ENCODE measurements at places on chromosomes 3 and 15.

DNA sequence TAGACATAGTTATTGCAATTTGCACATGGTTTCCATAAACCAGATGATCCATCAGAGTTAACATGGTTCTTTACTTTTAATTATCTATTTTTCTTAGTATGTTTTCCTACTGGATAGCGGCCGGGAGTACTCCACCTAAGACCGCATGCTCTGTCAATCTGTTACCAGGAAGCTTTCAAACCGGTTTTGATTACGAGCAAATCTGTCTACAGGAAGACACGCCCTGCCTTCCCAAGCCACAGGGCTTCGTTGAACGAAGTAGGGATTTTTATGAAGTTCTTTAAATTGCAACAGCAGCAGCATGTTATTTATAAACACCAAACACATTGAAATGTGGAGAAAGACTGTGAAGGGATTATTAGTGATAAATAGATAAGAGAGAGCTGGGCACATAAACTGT, 283.3 kb upstream of the ROBO2 start:
- DNase-seq, result no peak

GRCh38 chr3:775178-775880, 317.5 kb upstream of the CNTN6 start:
- no peak for DNase-seq

DNA sequence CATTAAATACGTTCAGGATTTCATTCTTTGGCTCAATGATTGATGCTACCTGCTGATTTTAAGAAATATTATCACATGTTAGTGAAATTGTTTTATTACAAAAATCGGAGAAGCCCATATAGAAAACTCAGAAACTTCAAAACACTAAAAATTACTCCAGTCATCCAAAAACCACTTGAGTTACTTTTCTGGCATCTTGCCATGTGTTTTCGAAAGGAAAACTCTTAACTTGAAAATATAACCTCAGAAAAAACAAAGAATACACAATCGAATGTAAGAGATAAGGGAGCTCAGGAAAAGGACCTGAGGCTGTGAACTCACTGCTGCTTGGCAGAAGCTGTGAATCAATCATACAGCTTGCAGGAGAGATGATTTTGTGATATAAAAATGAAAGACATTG, 151.3 kb upstream of the SLITRK3 start:
- DNase-seq, result peak; percentile 10

- DNase-seq, result no peak
Measured at GRCh38 chr15:46413799-46414198, 779.0 kb downstream of the SQOR start.

- DNase-seq, result no peak
Measured at GRCh38 chr3:168295027-168295426, 199.3 kb upstream of the GOLIM4 start.

GRCh38 chr15:76512971-76513370, 176.4 kb downstream of the ISL2 start:
- DNase-seq, result no peak

DNA sequence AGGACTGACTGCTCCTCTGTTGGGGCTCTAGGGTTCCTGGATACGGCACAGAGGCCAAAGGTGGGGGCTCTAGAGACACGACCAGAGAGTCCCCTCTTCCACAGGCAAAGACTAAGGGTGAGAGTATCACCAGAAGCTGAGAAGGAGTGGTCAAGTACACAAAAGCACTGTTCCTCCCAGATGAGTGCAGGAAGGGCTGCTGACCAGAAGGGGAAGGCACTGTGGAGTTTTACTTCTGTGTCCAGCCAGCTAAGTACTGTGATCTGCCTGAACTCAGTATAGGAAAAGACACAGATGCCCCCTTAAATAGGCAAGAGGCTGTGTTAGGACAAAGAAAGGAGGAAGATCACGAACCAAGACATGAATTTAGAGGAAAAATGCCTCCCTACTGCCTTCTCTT, 11.7 kb downstream of the MRPS11 start:
- DNase-seq, result no peak

GRCh38 chr3:128352326-128352725, 114.4 kb downstream of the DNAJB8 start:
- no peak for DNase-seq

- no peak for DNase-seq
Measured at GRCh38 chr15:82803793-82804574, 1.9 kb downstream of the FSD2 start.

DNA sequence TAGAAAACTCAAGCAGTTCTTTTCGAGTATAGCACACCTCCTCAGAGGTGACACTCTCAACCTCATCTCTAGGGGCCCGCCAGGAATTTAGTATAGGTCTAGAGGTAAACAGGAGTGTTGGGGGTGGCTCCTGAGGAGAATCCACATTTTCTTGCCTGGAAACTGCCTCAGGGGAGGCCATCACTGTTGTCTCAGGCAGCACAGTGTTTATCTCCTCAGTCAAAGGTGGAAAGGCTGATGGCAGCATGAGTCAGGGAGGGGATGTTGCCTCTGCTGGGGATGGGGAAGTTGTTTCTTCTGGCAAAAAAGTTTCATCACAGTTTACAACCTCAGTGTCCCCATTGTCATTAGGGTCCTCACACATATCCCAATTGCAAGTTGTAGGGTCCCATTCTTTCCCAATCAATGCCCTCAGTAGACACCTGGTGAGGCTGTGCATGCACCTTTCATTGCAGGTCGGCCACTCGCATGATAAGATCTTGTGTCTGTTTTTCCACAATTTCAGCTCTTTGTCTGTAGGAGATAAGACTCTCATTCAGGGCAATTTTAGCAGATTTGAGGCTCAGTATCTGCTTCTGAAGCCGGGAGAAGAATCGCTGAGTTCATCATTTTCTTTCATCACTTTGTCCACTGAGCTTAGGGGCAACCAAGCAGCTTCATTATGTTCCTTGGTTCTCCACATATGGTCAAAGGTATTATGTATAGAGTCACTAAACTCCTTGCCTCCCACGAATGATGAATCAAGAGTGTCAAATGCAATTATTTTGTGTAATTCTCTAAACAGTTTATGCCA, 25.8 kb downstream of the NAALADL2 start:
- no peak for DNase-seq

- peak; percentile 7 for DNase-seq
Measured at GRCh38 chr15:47188758-47189507, 528.4 kb upstream of the SEMA6D start.

GRCh38 chr15:86347245-86347644, 267.6 kb downstream of the AGBL1 start:
- no peak for DNase-seq

DNA sequence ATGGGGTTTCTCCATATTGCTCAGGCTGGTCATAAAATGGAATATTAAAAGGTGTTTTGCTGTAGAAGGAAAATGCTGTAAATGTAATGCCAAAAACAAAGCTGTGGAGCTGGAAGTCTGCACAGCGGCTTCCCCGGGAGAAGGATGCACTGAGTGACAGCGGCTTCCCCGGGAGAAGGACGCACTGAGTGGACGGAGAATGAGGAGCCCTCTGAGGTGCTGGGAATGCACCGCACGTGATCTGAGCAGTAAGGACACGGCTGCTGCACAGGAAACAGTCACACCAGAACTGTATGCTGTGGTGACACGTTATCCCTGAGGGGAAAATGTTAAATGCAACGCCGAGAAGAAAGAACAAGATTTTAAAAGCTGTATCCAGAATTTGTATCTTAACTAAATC, 24.6 kb downstream of the TNK2 start:
- DNase-seq, result no peak

DNA sequence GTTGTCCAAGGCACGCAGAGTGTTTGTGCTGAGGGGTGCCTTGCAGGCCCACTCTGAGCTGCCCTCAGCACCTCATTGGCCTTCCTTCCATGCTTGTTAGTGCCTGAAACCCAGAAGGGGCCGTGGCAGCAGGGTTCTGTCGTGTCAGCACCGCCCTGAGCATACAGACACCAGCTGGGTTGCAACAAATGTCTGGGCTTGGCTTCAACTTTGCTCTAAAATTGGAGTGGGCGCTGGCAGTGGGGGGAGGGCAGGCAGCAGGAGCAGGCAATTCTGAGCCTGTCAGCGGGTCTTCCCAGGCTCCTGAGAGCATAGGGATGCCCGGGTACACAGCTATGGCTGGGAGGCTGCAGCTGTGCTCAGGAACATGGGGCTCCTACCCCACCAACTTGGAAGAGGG, 464.3 kb downstream of the EPHA3 start:
- peak; percentile 40 for DNase-seq

GRCh38 chr15:53833134-53833624, 73.7 kb upstream of the WDR72 start:
- peak; percentile 87 for DNase-seq

DNA sequence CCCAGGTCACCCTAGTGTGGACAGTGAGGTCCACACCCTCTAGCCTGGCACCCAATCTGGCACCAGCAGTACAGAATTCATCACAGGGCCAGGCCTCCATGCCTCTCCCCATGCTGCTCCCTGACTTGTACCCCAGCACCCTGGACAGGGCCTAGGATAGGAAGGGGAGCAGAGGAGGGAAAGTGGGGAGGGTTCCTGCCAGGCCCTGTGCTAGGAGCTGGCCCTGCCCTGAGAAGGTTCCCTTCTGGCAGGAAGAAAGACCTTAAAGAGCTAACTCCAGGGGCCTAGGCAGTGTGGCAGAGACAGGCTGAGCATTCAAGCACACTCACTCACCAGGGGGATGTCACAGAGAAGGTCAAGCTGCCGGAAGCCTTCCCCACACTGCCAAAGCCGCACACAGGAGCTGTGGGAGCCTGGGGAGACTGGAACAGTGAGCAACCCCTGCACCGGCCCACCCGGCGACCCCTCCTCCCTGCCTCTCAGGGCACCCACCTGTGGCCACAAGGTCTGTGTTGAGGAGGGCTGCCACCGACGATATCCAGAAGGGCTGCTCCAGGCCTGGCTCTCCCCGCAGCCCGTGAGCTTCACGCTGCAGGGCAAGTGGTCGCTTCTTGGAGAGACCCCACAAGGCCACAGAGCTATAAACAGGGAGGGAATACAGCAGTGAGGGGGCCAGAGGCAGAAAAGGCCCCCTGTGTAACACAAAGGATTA, 7.4 kb downstream of the RRP9 start:
- DNase-seq, result no peak

DNA sequence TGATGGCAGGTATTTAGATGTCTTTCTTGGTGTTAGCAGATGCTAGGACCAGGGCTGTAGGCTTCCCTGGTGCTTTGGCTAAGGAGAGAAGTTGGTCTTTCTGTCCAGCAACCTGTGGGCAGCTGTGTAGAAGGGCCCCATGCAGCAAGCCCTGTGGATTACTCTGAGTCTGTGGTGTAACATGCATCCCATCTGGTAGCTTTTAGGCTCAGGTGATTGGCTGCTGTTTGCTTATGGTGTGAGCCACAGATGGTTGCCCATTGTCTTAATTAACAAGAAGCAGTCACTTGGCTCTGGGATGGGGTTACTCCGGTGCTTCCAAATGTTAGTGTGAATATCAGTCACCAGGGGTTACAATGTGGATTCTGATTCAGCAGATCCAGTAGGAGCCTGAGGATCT, 368.6 kb upstream of the C2CD4B start:
- DNase-seq, result no peak

DNA sequence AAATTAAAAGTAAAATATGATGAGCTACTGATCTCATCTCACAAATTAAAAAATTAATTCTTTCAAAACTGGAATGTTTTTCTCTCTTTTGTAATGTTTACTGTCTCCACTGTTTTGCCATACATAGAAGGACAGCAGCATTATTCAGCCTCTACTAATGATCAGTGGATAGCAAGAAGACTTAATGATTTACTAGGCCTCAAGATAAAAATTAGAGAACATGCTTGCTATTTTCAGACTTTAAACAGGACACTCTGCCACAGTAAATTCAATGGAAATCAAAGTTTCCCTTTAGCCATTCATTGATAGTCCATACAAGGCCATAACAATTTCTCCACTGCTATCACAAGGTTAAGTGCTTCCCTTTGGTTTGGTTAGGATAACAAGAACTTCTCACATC, 129.4 kb downstream of the TMCC1 start:
- DNase-seq, result no peak

GRCh38 chr3:46929324-46929723, 47.2 kb downstream of the CCDC12 start:
- DNase-seq, result no peak

DNA sequence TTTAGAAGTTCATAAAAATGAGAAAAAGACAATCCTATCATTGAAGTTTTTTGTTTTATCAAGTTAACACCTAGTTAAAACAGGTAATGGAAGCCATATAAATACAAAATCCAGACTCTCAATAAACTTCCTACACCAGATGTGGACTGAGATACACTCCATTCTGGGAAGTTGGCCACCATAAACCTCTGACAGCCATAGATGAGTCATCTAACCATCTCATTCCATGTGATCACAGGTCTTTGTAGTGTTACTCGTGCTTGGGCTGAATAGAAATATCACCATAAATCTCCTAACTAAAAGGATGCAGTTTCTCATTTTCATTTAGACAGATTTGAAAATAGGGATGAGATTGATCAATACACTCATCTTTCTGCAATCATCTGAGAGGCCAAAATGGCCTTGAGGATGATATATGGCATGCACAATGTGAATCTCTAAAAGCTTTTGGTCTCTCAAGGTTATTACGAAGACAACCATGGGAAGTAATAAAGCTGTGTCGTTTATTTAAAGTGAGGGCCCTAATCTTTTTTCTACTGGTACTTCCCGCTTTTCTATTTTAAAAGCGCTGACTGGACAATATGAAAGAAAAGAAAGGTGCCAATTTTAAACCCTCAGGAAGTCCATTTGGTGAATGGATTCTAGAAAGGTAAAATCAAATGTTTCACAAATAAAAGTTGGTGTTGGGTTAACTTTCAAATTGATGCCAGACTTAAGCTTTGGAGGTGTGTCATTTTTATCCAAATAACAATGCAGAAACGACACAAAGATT, 155.5 kb downstream of the POLR2M start:
- DNase-seq, result no peak

GRCh38 chr15:27412415-27412814, 441.4 kb downstream of the GABRG3 start:
- DNase-seq, result no peak

DNA sequence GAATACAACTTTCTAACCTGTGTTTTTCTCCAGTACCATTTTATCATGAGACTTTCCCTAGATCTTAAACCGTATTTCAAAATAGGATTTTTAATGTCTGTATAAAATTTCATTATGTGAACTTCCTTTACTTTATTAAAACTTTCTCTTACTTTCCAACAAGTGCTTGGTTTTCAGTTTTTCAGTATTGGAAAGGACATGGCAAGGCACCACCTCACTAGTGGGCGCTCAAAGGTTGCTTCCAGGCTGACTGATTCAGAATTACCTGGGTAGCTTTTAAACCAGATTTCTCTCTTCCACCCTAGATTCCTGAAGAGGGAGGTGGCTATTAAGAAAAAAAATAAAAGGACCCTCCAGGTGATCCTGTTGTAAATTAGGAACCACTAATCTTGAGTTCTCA, 236.6 kb downstream of the SOX2 start:
- no peak for DNase-seq

DNA sequence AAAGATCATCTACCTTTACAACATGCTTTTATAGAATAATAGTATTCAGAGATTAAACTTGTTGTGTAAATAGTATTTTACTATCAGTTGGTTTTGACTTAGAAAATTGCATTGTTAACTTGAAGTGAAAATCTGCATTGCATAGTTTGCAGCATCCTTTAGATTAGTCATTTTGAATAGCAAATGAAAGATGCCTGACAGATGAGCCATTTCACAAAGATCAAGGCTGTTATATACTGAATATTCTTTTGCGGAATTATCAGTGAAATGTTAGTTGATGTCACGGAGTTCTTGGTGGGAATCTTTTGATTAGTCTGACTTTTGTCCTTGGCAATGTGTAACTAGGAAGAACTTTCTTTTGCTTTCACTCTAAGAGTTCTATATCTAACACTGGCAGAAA, 24.5 kb downstream of the RSRC1 start:
- no peak for DNase-seq

GRCh38 chr15:31393444-31394091, 66.9 kb downstream of the KLF13 start:
- DNase-seq, result no peak

- DNase-seq, result no peak
Measured at GRCh38 chr3:143001034-143001368, 369 bp upstream of the U2SURP start.
